ENCODE measurements at places on chromosomes 4 and X. TPM values are rescaled to one million over a fixed set of nuclear protein-coding genes. Genes with fewer than 3 reads are reported as not detected.

DNA sequence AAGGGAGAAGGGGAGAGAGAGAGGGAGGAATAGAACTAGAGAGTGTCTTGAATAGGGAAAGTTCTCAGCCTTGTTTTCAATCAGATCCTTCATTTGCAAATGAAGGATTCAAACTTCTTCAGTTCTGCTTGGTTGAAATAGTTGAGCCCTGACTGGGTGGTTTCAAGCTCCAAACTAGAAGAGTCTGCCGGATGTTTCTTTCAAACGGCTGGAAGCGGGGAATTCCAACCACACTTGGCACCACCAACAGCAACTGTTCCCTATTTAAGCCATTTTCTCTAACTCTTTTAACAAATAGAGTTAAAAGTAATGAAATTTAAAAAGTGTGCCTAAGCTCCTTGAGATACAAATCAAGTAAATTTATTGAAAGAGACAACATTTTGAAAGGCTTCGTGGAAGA lies 67.5 kb upstream of the DDX60 start:
- DNase-seq: no peak
- H3K36me3 ChIP-seq: peaks cover 3% of the 10 kb centered on the region
- H3K4me3 ChIP-seq: no peak overlapping the region
- no peak overlapping the region for H3K27ac ChIP-seq

- H3K27ac ChIP-seq: no peak overlapping the region
- H3K27me3 ChIP-seq: no peaks in the 10 kb centered on the region
- peaks cover 9% of the 10 kb centered on the region for H3K4me1 ChIP-seq
- H3K4me3 ChIP-seq: no peak overlapping the region
- DNase-seq: no peak
These were observed 52.1 kb downstream of the SEL1L3 start for GRCh38 chr4:25810461-25811373.

DNA sequence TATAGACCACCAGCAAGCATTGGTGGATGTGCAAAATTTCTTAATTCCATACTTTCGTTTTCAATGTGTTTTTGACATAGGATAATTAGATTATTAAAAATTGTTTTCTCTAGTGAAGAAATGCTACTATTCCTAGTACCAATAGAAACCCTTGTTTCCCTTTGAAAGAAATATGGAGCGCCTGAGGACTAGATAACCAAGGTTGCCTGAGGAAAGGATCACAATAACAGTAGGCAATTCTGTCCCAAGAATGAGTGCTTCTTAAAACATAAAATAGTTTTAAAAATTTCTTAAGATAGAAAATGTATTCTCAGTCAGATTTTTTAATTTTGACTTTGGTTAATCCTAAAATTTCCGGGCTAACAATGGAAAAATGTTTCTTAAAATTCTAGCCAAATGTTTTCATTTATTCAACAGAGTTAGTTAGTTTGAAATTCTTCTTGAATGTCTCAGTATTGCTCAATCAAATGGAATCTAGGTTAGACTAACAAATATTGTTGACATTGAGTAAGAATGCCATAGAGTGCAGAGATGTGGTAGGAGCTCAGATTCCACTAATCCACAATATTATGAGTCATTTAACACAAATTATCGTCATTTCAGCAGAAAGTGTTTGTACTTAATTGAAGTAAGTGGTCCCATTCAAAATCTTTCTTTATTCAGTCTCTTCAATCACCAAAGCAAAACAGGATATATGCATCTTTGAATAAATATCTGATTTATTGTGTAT lies 666.0 kb downstream of the GRID2 start:
- H3K36me3 ChIP-seq: no peaks in the 10 kb centered on the region
- H3K4me1 ChIP-seq: no peaks in the 10 kb centered on the region
- no peaks in the 10 kb centered on the region for H3K27me3 ChIP-seq

DNA sequence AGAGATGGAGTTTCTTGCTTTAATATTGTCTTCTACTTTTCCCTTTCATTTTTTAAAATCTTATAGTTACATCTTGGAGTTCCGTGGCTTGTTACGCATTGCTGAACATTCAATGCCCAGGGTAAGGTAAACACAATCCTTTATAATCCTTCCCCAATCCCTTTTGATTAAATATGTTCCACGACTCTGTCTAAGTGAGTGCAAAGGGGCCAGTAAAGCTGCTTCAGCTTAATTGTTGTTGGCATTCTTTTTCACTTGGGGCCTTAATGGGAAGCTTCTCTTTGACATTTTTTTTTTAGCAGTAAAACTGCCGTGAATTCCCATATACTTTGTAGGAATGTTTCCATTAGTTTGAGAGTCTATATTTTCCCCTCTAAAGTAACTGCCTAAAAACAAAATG lies 1028.1 kb downstream of the C4orf33 start:
- no peaks in the 10 kb centered on the region for H3K4me1 ChIP-seq
- H3K36me3 ChIP-seq: no peaks in the 10 kb centered on the region
- no peak overlapping the region for H3K4me3 ChIP-seq
- H3K27ac ChIP-seq: no peak overlapping the region

DNA sequence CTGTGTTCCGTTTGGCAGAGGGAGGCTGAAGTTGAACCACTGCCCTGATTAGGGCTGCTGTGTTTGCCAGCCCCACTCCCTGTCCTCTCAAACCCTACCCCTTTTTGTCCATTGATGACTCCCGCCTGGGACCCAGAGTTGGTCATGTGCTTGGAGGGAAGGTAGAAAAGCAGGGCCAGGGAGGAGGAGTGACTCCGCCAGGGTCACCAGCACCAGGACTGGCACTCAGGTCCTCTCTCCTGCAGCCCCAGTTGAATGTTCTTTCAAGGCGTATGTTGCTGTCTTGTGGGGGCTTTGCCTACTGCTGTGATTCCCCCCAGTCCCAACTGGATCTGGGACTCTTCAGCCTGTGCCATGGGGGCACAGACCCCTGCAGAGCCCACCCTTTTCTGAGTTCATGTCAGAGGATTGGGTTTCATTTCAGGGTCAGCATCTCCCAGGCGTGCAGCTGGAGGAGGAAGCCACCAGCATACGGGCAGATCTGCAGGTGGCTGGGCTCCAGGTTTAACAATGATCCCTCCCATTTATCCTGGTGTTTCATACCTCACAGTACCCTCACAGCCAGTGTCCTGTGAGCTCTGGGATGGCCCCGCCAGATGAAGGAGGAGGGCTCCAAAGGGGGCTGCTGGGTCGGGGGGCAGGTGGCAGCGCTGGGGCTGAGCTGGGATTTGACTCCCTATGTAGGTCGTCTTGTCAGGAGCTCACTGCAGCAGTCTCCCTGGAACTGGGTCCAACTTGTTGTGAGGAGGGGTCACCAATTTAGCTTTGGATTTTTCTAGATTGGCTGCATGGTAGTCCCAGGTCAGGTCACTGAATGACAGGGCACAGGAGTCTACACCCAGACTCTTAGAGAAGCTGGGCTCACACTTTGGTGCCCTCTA lies 55.7 kb downstream of the MSX1 start:
- H3K36me3 ChIP-seq: no peaks in the 10 kb centered on the region
- no peaks in the 10 kb centered on the region for H3K4me1 ChIP-seq
- no peaks in the 10 kb centered on the region for H3K27me3 ChIP-seq
- no peak overlapping the region for H3K27ac ChIP-seq

DNA sequence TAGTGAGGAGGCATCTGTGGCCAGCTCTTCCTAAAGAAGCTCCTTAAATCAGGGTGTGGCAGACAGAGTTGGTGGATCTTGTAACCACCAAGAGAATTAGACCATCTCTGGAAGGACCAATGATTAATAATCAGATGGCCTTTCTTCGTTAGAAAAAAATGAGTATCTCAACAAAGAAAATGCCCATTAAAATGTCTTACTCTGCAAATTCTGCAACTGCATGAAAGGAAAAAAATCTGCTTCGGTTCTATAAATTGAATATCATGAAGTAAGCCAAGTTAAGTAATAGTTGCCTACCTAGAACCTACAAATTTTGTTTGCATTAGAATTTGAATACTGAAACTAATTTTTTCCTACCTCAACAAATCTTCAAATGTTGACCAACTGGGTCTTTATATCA lies 4.2 kb upstream of the DCLK2 start:
- H3K36me3 ChIP-seq: no peaks in the 10 kb centered on the region
- no peak overlapping the region for H3K27ac ChIP-seq
- H3K4me1 ChIP-seq: no peaks in the 10 kb centered on the region
- DNase-seq: no peak

DNA sequence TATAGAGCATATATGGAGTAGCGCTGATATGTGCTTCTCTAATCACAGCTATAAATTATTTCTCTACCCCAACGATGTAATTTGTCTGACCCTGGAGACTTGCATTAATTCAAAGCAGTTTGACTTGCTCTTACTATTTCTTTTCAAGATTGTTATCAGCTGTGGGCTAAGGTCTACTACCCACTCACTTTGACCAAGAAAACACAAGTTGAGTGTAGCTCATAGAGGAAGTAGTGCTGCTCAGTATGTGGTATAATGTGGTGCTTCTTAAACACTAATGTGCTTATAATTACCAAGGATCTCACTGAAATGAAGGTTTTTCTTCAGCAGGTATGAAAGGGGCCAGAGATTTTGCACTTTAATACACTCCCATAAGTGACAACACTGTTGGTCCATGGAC lies 70.1 kb downstream of the INPP4B start:
- H3K27me3 ChIP-seq: no peaks in the 10 kb centered on the region
- no peak overlapping the region for H3K27ac ChIP-seq
- no peak overlapping the region for H3K4me3 ChIP-seq
- no peaks in the 10 kb centered on the region for H3K4me1 ChIP-seq
- no peaks in the 10 kb centered on the region for H3K36me3 ChIP-seq
- no peak for DNase-seq

DNA sequence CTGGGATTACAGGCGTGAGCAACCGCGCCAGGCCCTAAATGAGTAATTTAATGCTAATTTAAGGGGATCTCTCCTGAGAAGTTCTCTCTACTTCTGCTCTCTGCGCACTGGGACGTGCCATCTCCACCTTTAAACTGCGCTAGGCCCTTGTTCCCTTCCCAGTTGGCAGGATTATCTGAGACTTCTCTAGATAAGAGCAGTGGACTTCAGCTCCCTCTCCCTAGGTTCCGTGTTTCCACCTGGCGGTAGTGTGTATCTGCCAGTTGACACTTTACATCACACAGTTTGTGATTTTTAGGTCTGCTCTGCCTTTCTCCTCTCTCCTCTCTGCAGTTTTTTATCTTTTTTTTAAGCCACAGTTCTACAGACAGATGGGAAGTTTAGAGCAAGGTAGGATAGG lies 40.2 kb downstream of the ARHGAP10 start:
- no peaks in the 10 kb centered on the region for H3K36me3 ChIP-seq
- peak overlapping the region; percentile 13 for H3K4me3 ChIP-seq
- peaks cover 85% of the 10 kb centered on the region for H3K4me1 ChIP-seq

DNA sequence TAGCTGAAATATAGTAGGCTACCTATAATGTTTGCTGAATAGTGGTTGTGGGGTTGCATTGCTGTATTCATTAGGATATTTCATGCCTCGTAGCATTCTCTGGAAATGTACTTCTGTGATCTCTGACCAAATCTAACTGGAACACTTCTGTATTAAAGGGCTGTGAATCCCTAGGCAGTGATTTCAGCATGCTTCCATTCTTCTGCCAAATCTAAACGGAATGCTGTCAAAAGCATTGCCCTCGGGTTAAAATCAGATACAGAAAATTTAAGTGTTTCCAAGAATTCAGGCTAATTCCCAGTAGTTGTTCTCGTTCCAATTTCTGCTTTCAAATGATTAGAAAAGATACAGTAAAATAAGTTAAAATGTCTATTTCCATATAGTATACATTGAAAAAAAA lies 1847.5 kb upstream of the IGFBP7 start:
- no peak overlapping the region for H3K4me3 ChIP-seq
- H3K4me1 ChIP-seq: no peaks in the 10 kb centered on the region

DNA sequence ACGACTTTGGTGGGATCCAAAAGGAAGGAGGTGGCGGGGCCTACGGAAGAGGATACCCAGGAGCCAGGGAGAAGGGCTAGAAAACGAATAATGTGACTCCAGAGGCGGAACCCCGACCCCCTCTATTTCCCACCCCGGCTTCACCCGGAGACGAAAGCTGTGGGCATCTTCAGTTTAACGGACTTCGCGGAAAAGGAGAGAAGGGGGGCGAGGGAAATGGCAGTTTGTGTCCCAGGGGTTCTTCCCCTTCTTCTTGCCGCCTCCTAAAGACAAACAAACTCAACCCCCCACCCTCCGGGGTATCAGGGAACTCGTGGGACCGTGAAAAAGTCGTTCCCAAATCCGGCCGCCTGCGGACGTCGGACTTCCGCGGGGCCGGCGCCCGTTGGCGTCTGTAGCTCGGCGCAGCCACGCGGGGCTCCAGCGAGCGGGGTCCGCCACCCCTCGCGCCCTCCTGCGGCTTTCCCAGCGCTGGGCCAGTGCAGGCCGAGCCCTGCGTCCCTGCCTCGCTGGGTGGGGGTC lies 3.6 kb upstream of the LEF1 start:
- peaks cover 11% of the 10 kb centered on the region for H3K4me1 ChIP-seq
- no peak overlapping the region for H3K27ac ChIP-seq
- peak; percentile 48 for DNase-seq
- H3K4me3 ChIP-seq: peak overlapping the region; percentile 62
- peaks cover 34% of the 10 kb centered on the region for H3K27me3 ChIP-seq
- no peaks in the 10 kb centered on the region for H3K36me3 ChIP-seq

DNA sequence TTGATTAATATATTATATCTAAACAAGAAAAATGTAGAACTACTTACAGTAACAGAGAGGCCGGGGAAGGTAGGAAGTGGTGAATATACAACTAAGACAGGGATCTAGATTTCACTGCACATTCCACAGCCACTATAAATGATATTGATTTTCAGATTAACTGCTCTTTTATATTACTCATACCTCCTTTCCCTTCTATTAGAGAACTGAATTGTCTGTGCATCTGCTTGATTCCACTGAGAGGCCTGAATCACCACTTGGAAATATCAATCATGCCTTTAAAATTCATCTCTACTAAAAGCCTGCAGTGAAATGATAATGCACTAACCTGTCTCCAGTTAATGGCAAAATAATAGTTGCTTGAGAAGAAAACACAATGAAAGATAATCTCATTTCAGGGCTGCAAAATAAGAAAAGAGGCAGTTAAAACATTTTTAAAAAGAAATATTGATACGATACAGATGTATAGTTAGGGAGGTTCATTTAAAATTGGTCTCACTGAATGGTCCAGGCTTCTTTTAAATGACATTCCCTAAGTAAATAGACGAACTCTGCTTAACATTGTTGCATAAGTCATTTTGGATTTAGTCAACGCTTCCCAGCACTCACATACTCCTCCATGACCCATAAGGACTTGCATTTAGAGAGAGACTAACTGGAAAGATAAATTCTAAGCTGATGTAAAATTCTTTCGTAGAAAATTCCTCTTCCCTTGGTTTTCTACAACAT lies 3.8 kb downstream of the ANTXR2 start:
- H3K27ac ChIP-seq: no peak overlapping the region
- H3K27me3 ChIP-seq: no peaks in the 10 kb centered on the region
- H3K36me3 ChIP-seq: peaks cover 21% of the 10 kb centered on the region
- H3K4me1 ChIP-seq: peaks cover 7% of the 10 kb centered on the region
- no peak overlapping the region for H3K4me3 ChIP-seq

GRCh38 chr4:140208921-140209320 lies 54.9 kb upstream of the MAML3 start:
- no peaks in the 10 kb centered on the region for H3K27me3 ChIP-seq
- no peak for DNase-seq
- no peaks in the 10 kb centered on the region for H3K36me3 ChIP-seq
- H3K4me3 ChIP-seq: no peak overlapping the region
- H3K27ac ChIP-seq: no peak overlapping the region

GRCh38 chr4:93182722-93183121 lies 645.8 kb upstream of the ATOH1 start:
- no peak overlapping the region for H3K27ac ChIP-seq
- no peak overlapping the region for H3K4me3 ChIP-seq
- no peaks in the 10 kb centered on the region for H3K4me1 ChIP-seq
- DNase-seq: no peak
- no peaks in the 10 kb centered on the region for H3K27me3 ChIP-seq

TLL1 gene
- 0.54 TPM for total RNA-seq

CTAG1A gene
- total RNA-seq: not detected

CETN2 gene
- 11.8 TPM for total RNA-seq

APOO gene
- total RNA-seq: 78.5 TPM

SLC9B2 gene
- 7.6 TPM for total RNA-seq

USP11 gene
- total RNA-seq: 39.8 TPM

TEC gene
- 0.91 TPM for total RNA-seq

POU4F2 gene
- total RNA-seq: not detected

WAS gene
- 1.9 TPM for total RNA-seq

REELD1 gene
- not detected for total RNA-seq

DRP2 gene
- total RNA-seq: 0.02 TPM
